ENCODE measurements at places on chromosomes 7 and 10.

DNA sequence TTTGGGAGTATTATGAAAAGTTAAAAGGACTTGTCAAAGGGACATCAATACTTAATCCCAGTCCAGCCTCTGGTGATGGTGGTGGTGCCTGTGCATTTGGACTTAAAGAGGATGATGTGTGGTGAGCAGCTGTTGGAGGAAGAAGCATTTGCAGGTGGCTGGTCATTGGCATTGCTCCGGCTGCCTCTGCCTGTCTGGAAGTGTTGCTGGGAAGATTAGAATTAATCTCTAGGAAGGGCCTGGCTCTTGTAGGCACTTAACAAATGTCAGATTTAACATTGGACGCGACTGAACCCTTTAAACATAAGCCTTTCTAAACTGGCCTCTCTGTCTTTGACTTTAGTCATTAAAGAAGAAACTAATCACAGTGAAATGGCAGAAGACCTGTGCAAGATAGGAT, 58.8 kb downstream of the FIGNL1 start:
- no peak for DNase-seq

DNA sequence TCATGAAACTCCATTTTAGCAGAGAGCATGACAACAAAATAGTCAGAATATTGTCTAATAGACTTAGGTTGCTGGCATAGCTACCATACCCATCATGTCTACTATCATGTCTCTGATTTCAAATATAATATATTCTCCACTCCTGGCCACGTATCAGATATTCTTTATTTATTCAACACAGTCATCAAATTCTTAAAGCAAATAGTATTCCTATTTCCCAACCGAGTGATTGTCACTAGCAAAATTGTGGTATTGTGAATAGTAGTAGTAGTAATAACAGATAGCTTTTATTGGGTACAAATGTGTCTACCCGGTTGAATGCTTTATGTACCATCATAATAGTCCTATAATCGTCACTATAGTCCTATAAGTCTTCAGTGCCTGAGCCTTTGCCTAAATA, 918.6 kb downstream of the KCNMA1 start:
- no peak for DNase-seq

GRCh38 chr10:132175907-132176581, 10.7 kb upstream of the DPYSL4 start:
- no peak for DNase-seq

DNA sequence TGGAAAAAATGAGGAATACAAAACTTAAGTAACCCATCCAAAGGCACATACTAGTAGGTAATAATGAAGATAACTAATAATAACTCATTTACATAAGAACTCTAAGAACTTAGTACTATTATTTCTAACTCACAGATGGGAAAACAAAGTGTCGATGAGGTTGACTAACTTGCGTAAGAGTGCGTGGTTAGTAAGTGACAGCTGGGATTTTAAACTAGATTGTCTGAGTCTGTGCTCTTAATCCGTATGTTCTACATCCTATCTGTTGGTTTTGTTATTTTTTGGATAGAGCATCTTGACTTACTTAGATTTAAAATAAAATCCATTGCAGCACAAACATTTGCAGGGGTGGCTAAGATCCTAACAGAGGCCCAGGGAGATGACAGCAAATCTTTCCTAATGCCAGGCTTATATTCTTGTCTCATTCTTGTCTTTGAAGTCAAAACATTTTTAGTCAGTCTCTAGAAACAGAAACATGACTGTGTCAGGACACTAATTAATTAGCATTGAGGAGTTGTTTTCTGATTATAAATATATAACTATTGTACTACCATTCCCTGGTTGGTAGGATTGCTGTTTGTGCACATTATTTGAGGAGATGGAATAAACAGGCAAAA, 11.7 kb downstream of the RPA3 start:
- no peak for DNase-seq

- DNase-seq = peak; percentile 13
Observed at GRCh38 chr10:4033341-4033896, 248.4 kb upstream of the KLF6 start.

DNA sequence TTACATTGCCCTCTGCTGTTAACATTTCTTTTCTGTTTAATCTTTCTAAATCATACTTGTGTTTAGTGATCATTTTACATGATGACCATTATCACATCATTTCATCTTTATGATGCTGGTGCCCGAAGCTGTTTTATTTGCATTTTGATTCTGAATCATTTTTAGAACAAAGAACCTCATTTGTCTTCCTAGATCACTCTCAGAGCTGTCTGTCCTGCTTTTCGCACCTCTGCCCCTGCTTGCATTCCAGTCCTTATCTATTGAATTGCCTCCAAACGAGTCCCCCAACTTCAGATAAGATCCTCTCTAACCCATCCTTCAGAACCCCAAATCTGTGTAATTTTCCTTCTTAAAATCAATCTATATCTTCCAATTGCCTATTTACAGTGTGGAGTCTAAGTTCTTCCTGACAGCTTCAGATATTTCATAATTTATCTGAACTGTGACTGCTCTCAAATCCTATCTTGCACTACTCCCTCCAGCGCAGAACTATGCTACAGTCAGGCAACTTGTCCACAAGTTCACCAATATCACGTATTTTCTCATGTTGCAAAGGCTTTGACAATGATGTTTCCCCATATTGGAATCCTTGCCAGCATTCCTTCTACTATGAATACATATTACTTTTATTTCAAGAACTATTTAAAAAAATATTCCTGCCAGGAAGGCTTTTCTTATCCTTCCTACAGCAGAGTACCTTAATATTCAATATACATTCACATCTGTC, 346.5 kb upstream of the CACNA2D1 start:
- DNase-seq = no peak

- no peak for DNase-seq
Observed at GRCh38 chr10:117421985-117422384, 46.7 kb upstream of the PDZD8 start.

DNA sequence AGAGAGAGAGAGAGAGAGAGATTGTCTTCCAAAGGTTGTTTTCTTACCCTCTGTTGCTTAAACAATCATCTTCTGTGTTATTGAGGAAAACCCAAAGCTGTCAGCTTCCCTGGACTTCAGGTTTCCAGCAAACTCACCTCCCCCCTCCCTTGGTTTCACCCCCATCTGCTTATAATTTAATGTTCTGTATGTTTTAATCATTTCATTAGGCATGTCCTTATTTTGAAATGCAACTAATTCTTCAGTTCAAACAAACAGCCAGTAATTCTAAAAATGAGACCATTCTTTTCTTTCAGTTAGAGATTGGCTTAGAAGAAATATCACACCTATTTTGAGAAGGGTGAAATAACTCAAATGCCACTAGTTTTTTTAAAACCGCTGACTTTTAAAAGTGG, 102.9 kb downstream of the FAM204A start:
- no peak for DNase-seq

GRCh38 chr10:8556321-8556720, 501.8 kb downstream of the GATA3 start:
- no peak for DNase-seq

- no peak for DNase-seq
Observed at GRCh38 chr7:41573015-41573414, 129.9 kb downstream of the INHBA start.

DNA sequence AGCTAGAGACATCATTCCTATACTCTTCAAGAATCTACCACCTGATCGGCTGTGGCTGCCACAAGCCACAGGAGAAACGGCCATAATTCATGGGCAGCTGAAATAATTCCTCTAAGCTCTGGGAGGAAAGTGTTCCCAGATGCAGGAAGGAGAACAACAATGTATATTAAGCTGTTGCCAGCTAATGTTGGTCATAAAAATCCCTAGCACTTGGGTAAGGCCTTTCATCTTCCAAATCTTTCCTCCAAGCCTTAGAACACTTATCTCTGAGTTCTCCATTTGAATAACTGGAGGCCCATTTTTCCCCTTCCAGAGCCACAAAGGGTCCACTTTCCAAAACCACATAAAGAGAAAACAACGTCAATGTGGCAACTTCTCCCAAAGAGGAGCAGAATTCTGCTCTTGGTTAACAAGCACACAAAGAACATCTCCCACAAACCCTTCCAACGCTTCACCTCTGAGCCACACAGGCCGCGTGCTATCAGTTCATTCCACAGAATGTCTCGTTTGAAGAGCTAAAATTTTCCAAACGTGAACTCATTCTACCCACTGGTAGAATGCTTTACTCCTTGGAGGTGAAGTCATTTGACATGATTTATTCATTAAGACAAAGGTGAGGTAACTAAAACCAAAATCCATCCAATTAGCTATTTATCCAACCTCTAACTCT, 11.2 kb downstream of the KCNMA1 start:
- no peak for DNase-seq

- no peak for DNase-seq
Observed at GRCh38 chr7:27134392-27134791, 3.8 kb upstream of the HOXA4 start.

GRCh38 chr7:49812534-49812933, 39.1 kb downstream of the VWC2 start:
- no peak for DNase-seq

DNA sequence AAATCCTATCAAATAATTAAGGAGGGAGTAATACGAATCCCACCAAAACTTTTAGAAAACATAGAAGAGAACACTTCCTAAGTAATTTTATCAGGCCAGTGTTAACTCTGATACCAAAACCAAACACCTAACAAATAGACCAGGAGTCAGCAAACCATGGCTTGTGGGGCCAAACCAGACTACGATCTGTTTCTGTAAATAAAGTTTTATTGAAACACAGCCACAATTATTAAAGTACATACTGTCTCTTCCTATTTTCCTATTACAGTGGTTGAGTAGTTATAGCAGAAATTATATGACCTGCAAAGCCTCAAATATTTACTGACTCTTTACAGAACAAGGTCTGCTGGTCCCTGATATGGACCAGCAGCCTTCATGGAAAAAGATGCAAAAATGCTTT, 73.1 kb upstream of the ELN start:
- DNase-seq = no peak

DNA sequence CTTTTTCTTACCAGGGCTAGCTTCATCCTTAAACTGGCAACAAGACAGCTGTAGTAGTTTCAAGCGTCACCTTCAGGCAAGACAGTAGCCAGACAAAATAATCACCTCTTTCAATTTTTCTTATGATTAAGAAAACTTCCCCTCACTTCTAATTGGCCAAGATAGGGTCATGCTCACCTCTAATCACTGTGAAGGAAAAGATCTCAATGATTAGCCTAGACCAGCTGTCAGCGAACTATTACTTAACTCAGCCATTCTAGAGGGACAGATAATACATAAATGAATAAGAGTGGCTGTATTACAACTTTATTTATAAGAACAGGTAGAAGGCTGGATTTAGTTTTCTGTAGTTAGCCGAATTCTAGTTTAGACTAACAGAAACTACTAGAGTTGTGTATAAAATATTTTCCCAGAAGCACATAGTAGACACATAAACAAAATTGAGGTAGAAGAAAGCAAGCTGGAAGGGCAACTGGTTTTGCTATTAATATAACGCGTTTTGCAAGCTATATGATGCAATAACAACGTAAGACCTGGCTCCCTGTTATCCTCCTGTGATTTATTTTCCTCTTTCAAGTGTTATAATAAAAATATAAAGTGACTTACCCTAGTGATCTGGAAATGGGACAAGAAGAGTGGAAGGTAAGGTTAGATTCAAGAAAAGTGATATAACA, 64.3 kb downstream of the ELAPOR2 start:
- DNase-seq = no peak

DNA sequence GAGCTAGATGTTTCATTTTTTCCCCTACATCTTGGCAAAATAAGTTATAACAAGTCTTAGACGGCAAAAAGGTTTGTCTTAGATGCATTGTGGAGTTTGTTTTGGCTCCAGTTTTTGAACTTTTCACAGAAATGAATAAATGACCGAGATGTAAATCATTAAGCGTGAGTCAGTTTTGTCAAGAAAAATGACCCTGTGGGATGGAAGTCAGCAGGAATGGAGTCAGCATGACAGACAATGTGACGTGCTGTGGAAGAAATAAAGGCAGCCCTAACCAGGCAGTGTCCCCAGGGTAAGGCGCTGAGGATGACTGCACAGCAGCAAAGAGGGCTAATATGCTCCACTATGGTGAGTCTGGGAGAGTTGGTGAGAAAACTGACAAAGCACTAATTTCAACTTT, 163.2 kb downstream of the NOC3L start:
- no peak for DNase-seq

DNA sequence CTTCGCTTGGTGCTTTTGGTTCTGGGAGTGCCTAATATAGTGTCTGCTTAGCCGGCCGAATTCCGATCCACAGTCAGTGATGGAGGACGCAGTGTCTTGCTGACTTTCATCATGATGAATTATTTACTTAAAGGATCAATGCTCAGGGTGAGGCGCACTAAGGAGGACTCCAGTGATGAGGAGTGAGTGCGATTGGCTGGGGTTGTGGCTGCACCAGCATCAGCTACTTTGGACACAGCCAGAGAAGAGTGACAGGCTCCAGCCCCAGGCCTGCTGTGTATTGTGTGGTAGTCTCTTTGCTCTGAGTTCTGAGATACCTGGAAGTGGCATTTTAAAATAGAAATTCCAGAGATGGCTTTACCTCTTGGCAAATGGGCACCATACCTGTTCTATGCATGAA, 73.3 kb upstream of the ANLN start:
- DNase-seq = no peak

GRCh38 chr7:132084776-132085388, 491.4 kb downstream of the PLXNA4 start:
- DNase-seq = no peak

DNA sequence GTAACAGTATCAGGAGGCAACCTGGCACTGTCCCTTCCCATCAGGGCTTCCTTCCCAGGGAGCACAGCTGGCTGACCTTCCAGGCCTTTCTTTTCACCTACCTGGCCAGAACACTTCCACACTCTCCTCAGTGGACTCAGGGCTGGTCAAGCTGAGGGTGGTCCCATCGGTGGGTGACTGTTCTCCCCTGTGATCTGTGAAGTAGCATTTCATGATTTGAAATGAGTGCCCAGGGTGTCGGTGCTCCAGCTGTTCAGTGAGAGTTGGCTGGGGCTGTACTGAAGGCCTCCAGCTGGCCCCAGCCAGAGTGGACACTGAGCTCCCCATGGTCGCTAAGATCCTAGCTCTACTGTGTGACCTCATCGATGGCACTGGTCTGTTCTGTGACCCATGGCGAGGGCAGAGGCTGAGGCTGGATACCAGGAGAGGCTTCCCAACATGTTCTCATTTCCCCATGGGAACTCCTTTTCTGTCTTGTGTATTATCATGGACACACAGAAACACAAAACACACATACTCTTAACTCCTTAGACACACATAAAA, at the start of gene FAM170B:
Gene FAM170B, minus strand, starts transcription at position 316 of the 543 bp plus-strand sequence. Its CDS starts 103 bp downstream, at position 213.
- DNase-seq = no peak

- DNase-seq = no peak
Observed at GRCh38 chr10:35934642-35934995, 292.5 kb upstream of the FZD8 start.
